Stimulated activated CD8-positive, alpha-beta memory T cell treated with anti-CD3 and anti-CD28 coated beads, Interleukin-4, amount 100 ng/mL, for 1 hour (primary cell): ENCODE measurements at places on chromosomes 4 and X.

DNA sequence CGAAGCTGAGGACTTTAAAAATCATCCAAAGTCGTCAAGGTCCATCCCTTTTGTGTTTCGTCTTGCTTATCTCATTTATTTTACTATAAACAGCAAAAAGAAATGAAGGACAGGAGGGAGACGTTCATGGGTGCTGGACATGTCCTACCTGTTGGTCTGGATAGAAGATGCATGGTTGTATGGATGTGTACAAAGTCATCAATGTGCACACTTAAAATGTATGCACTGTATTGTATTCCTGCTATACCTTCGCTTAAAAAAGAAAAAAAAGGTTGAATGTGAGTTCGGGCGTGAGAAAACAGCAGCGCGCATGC, 313 bp upstream of the BLOC1S4 start:
- DNase-seq = no peak

- no peak for DNase-seq
Observed at GRCh38 chr4:97923096-97923495, 220.2 kb downstream of the STPG2 start.

DNA sequence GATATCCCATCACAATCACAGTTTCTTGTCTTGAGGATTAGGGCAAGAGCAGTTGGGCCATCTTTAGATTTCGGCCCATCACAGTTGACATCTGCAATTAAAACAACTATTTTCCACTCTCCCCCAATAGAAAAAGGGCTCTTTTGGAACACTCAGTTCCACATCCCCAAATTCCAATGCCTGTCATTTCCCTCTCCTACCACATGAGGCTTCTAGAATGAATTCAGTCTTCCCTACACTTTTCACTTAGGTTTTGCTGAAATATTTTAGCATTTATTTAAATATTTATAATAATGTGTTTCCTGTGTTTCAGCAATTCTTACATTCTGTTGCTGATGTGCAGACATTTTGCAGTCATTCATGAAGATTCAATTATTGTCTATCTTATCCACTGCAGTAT, 118.4 kb downstream of the COX18 start:
- DNase-seq = no peak

DNA sequence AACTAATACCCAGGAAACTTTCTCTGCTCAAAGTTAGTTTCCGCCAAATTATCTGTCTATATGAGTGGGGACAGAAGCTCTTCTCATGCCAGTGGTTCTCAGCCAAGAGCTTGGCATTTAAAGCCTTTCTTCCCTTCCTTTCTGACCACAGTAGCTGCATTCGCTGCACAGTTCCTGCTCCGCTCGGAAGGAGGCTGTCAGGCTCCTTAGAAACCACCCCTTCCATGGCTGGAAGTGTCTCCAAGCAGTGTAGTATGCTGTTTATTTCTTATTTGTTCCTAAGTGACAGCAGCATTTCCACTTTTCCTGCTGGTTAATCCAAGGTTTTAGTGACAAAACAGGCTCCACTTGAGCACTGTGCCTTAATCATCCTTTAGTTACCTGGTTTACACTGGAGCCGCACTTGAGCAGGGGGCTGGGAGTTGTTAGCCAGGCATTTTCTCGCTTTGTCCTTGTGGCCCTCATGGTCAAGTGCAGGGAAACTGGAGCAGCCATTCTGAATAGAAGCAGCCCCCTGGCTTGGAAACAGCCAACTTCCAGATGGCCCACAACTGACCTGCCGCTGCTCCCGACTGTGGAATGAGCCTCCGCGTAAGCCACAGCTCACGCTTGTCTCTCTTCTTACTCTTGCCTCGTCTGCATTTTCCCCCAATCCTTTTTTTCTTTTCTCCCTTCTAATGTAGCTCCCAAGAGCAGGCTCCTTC, 739.4 kb upstream of the TENM3 start:
- no peak for DNase-seq

DNA sequence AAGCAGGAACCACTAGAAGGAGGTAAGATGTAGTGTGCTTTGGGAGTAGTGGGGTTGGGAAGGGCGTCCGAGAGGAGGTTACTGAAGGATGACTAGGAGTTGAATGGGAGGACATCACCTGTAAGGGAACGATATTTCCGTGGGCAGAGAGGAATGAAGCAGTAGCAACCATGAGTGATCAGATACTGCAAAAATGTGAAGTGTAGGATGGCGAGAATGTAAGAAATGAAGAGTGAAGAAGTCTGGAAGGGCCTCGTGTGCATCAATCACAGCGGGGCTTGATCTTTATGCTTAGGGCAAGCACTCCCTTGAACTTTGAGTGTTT, 594 bp downstream of the MSMO1 start:
- DNase-seq = no peak

DNA sequence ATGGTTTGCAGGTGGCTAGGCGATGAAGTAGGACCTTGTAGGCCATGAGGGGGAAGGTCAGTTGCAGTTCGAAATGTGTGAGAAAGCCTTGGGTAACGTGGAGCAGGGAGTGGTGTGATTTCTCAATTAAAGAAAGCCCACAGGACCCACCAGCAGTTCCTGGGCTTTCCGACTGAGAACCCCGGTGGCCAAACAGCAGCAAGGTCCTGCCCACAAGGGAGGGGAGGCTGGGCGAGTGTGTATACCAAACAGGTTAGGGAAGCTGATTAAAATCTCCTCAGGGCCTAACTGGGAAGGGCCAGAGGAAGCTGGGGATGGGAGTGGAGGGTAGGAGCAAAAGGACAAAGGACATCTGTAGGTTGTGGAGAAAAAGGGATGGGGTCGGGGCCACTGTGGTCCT, 2.4 kb downstream of the ATP6AP1 start:
- DNase-seq = no peak

GRCh38 chrX:47628982-47629381, 748 bp downstream of the CFP start:
- no peak for DNase-seq

- DNase-seq = no peak
Observed at GRCh38 chr4:154132406-154132805, 343.5 kb upstream of the SFRP2 start.

- DNase-seq = no peak
Observed at GRCh38 chr4:58093352-58093751, 983.2 kb upstream of the IGFBP7 start.

DNA sequence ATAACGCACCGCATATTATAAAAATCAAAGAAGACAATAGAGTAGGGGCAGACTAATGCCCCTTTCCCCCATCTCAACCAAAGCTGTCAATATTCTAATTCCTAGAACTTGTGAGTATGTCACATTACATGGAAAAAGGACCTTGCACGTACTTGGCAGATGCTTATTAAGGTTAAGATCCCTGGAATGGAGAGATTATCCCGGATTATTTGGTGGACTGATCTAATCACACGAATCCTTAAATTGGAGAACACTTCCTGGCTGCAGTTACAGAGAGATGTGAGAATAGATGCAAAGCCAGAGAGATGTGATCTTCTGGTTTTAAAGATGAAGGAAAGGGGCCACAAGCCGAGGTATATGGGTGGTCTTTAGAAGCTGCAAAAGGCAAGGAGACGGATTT, 548.7 kb downstream of the SPRY1 start:
- DNase-seq = no peak

DNA sequence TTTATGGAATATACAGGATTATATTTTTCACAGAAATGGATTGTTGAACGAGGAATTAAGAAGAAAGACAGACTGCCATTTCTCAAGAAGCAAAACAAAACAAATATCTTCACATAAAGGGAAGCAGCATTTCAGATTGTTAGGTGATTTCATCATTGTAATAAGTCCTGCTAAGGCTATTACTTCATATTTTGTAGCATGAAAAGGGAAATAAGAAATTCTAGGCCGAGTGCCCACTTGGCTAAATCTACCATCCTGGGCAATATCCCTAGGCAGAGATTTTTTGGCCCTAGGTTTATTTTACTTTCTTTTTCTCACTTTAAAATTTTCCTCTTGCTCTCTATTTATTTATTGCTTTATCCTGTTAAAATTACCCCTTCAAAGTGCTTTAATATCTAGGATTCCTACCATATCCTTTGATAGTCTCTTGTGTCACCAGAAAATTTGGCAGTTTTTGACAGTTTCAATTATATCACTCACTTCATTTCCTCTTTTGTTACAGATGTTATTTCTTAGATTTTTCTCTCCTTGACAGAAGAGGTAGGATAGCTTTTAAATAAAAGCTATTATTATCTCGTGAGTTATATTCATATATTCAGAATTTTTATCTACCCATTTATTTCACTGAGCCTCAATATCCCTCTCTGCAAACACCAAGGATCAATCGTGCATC, 142.3 kb downstream of the PDGFC start:
- no peak for DNase-seq

DNA sequence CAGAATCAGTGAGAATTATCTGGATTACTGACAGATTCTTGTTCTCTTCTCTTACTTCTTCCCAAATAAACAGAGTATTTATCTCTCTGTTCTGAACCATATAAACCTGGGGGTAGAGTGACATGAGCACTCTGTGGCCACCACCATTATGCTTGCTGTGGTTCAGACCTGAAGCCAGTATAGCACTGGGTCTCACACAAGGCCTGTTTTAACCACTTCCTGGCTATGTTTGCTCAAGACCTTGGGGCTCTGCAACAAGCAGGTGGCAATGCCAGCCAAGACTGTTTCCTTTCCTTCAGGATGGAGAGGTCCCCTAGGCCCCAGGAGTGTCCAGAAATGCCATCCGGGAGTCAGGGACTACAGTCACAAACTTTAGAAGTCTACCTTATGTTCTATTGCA, 21.7 kb upstream of the HEPH start:
- DNase-seq = no peak

DNA sequence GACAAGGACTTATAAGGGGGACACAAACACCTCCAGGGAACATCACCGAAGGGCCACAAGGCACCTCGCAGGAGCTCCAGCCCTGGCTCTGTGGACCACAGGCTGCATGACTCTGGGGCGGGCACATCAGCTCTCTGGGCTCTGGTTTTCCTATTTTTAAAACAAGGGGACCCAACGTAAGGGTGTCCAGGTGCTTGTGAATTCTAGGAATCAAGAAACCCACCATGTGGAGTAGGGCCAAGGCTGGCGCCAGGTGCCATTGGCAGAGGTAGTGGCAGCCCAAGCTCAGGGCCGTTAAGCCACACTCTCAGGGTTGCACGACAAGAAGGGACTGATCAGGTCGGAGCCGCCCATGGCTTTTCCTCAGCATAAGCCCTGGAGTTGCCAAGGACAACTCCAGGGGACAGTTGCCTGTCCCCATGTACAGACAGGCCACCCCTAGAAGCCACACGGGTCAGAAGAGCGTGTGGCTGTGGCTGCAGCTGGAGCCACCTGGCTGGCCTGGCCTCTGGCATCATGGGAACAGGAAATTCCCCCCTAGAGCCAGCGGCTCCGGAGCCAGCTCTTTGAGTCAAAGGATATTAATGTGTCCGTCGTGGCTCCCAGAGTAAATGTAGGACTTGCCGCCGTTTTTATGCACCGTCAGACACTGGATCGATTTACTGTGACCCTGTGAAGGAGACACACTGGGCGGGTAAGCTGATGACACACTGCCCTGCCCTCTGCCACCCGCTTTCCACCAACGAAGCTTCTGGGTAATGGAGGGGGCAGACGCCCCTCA, 32.5 kb downstream of the WDR1 start:
- no peak for DNase-seq

- DNase-seq = no peak
Observed at GRCh38 chrX:54710920-54711319, 87.1 kb downstream of the ITIH6 start.

DNA sequence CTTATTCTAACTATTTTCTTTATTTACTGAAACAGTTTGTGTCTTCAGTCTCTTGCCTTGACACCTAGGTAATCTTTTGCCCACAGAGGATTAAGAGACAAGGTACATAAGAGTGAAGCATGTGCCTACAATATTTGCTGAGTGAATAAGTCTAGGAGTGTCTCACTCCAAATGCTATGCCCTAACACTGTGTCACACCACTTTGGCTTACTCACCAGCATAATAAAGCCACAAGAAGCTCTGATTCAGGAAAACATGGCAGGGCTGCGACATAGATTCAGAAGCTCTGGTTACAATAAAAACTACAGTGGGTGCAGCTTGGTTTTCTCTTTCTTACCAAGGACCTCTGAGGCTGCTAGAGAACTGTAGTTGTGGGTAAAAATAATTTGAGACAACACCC, 127.1 kb downstream of the RBM46 start:
- DNase-seq = no peak

DNA sequence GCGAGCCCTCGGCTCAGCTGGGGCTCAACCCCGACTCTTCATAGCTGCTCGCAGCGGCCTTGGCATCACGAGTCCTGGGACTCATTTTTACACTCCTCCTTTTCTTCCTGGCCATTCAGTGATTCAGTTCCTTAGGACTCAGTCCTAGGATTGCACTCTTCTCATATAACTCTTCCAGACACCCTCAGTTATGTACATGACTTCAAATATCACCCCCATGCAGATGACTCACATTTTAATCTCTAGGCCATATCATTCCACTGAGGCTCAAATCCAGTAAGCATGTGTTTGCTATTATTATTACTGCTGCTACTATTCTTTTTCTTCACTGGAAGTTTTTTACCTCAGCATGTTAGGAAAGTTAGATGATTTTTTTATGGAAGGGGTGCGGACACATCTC, 14.4 kb downstream of the ITGB1BP2 start:
- no peak for DNase-seq

DNA sequence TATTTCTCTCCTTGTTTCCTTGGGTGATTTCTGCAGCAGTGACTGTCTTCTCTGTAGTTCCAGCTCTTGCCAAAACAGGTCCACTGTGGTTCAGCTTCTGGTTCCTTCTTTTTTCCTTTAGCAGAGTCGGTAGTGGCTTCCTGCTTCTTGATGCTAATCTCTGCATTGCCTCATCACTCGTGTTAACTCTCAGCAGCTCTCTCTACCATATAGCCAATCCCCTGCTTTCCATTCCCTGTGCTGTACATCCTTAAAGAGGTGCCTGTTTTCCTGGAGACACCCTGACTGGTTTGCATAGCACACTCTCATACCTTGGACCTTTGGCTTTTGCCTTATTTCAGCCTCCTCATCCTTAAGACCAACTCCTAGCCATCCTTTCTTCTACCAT, 191.2 kb upstream of the LNX1 start:
- no peak for DNase-seq

GRCh38 chr4:69224891-69225290, 10.3 kb upstream of the UGT2B11 start:
- no peak for DNase-seq

- DNase-seq = no peak
Observed at GRCh38 chr4:8188085-8188484, 11.0 kb upstream of the SH3TC1 start.

GRCh38 chrX:2516623-2517022, 15.8 kb upstream of the DHRSX start:
- DNase-seq = no peak

DNA sequence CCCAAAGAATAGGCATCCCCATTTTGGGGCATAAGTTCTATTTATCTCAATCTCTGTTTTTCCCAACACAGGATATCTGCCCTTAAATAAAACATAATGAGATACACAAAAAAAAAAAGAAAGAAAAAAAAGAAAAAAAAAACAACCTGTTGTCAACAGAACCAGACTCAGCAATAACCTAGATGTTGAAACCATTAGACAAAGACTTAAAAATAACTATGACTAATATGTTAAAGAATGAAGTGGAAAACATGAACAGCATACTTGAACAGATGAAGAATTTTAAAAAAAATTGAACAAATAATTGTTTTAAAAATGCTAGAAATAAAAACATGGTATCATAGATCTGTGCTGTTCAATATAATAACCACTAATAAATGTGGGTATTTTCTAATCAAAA, 93.4 kb upstream of the RXFP1 start:
- no peak for DNase-seq
